ENCODE measurements at places on chromosomes 4 and X. TPM values are rescaled to one million over a fixed set of nuclear protein-coding genes. Genes with fewer than 3 reads are reported as not detected.

DNA sequence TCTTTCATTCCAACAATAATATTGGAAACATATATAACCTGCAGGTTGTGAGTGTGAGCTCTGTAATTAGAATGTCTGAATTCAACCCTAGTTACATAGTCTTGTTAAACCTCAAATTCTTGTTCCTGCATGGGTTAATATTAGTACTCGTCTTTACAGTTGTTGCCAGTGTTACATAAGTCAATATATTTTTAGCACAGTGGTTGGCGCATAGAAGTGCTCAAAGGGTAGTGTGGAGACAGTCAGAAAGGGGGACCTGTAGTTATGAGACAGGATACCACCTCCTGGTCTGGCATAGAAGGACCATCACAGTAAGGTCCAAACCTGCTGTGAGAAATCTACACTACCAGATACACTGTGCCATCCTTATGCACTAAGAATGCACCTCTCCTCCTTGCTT is 1045.9 kb upstream of the SLIT2 start:
- no peaks in the 10 kb centered on the region for H3K27me3 ChIP-seq
- no peak overlapping the region for H3K4me3 ChIP-seq
- no peak for DNase-seq
- H3K36me3 ChIP-seq, result no peaks in the 10 kb centered on the region
- no peak overlapping the region for H3K27ac ChIP-seq

DNA sequence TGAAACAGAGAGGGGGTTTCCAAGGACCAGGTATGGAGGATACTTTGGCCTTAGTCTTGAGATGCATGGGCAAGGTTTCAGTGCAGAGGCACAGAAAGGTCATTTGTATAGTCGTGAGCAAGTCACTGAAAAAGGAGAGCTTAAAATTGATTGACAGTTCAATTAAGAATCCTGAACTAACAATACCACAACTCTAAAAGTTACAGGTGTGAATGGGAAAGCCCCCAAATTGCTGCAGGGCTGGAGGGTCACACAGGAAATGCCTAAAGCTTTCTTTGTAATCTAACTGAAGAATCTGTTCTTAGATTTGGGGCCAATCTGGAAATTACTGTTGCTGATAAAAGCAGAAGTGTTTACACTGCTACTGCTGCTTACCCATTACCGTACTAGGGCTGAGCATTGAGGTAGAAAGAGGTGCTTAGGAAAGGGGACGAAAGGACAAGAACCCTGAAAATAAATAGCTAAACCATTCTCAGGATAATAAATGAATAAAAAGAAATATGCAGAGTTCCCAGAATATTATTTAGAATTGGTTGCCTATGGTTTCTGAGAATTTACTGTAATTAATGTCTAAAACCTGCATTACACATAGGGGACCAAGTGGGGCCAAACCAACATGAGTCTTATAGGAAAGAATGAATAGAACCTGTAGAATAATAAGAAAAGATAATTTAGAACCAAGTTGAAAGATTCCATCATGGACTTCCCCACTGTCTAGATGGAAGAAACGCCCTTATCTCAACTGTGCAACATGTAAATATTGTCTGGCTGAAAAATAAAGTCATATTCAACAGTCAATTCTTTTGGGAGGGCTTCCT is 91.9 kb upstream of the PPP1R2C start:
- DNase-seq, result no peak
- no peak overlapping the region for H3K27ac ChIP-seq
- H3K4me1 ChIP-seq, result no peaks in the 10 kb centered on the region
- no peaks in the 10 kb centered on the region for H3K27me3 ChIP-seq
- H3K4me3 ChIP-seq, result no peak overlapping the region

DNA sequence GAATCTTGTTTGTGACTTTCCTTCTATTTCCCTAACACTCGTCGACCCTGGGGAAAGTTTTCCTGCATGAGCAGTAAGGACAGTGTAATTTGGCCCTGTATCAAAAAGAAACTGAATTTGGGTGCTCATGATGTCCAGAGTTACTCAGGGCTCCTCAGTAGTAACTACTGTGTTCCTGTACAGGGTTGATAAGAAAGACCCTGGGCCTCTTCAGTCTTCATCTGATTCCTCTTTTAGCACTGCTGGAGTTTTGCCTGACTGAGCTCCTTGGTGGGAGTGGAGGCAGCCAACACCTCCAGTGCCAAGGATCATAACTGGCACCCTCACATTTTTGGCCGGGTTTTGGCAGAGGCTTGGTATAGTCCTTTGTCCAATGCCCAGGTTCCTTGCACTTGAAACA is 7.1 kb upstream of the AREG start:
- H3K27ac ChIP-seq, result no peak overlapping the region
- no peaks in the 10 kb centered on the region for H3K36me3 ChIP-seq
- H3K4me1 ChIP-seq, result no peaks in the 10 kb centered on the region
- no peak overlapping the region for H3K4me3 ChIP-seq

APLN gene
- total RNA-seq, result 5.7 TPM
